Progenitor cell of endocrine pancreas (in vitro differentiated cells): ENCODE measurements at places on chromosomes 11 and 22.

DNA sequence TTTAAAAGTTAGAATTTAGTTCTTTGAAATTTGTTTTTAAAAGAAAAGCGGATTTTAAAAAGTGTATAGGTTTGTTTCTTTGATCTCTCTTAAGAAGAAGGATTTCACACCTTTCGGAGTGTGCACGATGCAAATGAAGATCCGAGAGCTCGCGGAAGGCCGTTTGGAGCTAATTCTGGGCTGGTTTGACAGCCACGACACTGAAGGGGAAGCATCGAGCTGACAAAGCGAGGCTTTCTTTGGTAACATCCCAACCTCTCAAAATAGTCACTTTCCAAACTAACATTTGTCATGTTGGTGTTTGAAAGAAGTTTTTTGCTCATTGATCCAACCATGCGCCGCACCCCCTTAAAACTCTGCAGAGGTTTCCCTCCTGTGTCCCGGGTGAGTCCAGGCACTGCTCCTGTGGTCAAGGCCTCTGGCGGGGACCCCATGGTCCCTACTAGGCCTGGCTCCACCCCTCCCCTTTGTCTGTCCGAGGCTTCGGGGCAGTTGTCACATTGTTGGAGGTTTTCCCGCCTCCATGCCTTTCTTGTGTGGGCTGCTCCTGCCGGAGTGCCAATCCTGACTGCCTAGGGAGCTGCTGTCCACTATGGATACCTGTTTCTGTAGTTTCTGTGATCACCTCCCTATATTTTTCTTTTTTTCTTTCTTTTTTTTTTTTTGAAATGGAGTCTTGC lies 39.7 kb downstream of the MPPED1 start:
- DNase-seq = no peak

- no peak for DNase-seq
Measured at GRCh38 chr11:8026982-8027381, 39.8 kb downstream of the EIF3F start.

DNA sequence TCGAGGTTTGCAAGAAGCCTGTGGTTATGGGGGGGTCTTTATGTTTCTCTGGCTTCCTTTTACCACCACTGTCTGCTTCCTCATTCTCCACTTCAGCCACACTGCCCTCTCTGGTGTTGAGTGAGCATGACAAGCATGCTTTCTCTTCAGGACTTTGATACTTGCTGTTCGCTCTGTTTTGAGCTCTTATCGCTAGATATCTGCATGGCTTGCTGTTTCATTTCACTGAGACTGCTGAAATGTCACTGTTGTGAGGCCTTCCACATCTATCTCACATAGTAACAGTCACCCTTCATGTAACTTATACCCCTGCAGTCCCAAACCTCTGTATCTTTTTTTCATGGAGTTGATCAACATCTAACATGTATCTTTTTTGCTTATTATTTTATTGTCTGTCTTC lies 59.8 kb downstream of the TMEM135 start:
- no peak for DNase-seq

DNA sequence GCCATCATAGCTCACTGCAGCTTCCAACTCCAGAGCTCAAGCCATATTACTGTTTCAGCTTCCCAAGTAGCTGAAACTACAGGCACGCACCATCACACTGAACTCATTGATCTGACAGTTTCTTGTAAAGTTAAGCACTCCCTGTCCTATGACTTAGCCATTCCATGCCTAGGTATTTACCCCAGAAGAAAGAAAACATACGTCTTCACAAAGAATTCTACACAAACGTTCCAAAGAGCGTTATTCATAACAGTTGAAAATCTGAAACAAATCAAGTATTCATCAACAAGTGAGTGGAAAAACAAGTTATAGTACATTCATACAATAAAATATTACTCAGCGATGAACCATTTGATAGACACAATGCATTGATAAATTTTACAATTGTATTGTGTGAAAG lies 7.8 kb upstream of the NLRP10 start:
- no peak for DNase-seq

GRCh38 chr11:71568704-71569349 lies 3.5 kb downstream of the KRTAP5-10 start:
- no peak for DNase-seq
